ENCODE measurements at places on chromosomes 7 and 10. TPM values are rescaled to one million over a fixed set of nuclear protein-coding genes. Genes with fewer than 3 reads are reported as not detected.

The ANKRD1 gene
- not detected for total RNA-seq

The NRAP gene
- not detected for total RNA-seq

The BTBD16 gene
- total RNA-seq: not detected

The COL26A1 gene
- 0.21 TPM for total RNA-seq

The FGFBP3 gene
- total RNA-seq: 0.84 TPM

The SFTPA1 gene
- not detected for total RNA-seq

The POP7 gene
- total RNA-seq: 10.4 TPM

The OPALIN gene
- not detected for total RNA-seq

The CLIP2 gene
- 11.9 TPM for total RNA-seq
